ENCODE measurements at places on chromosomes 11 and 22.

GRCh38 chr11:20453657-20454316 is 66.3 kb downstream of the PRMT3 start:
- no peak for DNase-seq

- no peak for DNase-seq
Observed at GRCh38 chr11:13826505-13827278, 135.8 kb upstream of the SPON1 start.

DNA sequence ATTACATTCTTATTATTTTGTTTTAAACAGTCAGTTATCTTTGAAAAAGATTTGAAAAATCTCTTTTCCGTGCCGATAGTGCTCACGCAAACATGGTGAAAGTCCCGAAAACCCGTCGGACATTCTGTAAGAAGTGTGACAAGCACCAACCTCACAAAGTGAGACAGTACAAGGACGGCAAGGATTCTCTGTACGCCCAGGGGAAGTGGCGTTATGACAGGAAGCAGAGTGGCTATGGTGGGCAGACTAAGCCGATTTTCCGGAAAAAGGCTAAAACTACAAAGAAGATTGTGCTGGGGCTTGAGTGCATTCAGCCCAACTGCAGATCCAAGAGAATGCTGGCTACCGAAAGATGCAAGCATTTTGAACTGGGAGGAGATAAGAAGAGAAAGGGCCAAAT is 28.7 kb upstream of the CTSD start:
- DNase-seq, result no peak

DNA sequence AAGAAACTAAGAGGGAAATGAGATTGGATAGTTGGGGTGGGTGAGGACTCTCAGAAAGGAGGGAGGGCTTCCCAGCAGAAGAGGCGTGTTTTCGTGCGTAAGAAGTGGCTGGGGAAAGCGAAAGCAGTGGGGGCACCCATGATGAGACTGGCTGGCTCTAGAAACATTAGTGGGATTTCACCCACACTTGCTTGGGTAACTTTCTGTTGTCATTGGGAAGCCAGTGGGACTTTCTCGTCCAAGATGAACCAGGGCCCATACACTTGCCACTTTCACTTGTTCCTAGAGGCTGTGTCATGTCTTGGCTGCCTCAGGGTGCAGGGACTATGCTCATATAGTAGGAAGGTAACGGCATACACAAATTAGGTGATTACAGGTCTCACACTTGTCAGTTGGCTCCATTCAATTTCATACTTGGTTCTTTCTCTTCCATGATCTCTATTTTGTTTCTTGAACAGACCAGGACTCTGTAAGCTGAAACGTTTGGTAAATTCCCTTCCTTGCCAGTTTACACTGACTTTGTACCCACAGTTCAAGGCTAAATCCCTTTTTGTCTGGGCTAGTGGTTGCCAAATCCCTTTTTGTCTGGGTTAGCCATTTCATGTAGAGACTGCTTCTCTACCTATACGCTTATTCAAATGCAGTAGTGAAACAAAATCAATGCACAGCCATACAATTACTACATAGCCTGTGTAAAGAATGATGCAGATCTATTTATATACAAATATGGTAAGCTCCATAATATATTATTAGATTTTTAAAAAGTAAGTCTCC is 42.0 kb upstream of the CXCR5 start:
- DNase-seq, result no peak

DNA sequence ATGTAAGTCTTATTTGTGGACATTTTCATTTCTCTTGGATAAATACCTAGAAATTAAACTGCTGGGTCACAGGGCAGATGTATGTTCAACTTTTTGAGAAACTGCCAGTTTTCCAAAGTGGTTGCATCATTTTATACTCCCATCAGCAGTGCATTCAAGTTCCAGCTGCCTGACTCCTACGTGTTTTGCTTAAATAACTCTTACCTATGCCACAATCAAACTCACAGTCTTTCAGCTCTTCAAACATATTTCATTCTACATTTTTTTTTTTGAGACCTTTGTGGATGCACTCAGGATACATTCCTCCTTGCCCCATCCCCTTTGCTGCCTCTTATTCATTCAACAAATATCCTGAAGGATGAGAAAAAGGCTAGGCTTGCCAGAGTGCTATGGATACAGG is 9.2 kb downstream of the TCF20 start:
- DNase-seq, result no peak

GRCh38 chr22:29288837-29289236 is 17.6 kb upstream of the GAS2L1 start:
- no peak for DNase-seq

GRCh38 chr22:17980638-17981051 is 43.7 kb downstream of the MICAL3 start:
- DNase-seq, result peak; percentile 50

- no peak for DNase-seq
Observed at GRCh38 chr11:64206457-64207255, at the start of gene FERMT3. Gene FERMT3 (plus strand): TSS chr11:64206721. CDS start chr11:64207365, 644 bp downstream.

DNA sequence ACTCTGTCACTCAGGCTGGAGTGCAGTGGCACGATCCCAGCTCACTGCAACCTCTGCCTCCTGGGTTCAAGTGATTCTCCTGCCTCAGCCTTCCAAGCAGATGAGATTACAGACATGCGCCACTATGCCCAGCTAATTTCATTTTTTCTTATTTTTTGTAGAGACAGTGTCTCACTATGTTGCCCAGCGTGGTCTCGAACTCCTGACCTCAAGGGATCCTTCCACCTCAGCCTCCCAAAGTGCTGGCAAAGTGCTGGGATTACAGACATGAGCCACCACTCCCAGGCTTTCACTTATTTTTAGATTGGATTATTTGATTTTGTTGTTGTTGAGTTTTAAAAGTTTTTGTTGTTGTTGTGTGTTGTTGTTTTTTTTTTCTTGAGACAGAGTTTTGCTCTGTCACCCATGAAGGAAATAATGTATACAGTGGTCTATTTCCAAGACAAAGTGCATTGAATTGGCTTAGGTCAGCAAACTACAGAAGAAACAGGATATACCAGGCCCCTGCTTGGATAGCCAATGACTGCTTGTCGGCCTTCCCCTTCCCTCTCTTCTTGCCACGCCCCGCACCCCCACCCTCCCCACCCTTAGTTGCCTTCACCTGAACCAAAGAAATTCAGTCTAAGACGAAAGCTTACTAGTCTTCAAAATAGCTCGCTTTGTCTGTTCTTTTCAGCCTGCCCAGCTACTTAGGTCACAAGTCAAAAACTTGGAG is 91.8 kb upstream of the CLDN5 start:
- DNase-seq, result no peak

GRCh38 chr11:127109796-127110480 is 109.4 kb upstream of the KIRREL3 start:
- DNase-seq, result no peak

- peak; percentile 78 for DNase-seq
Observed at GRCh38 chr11:120985718-120986569, 38.0 kb upstream of the TBCEL start.

- no peak for DNase-seq
Observed at GRCh38 chr11:19836666-19837065, 124.0 kb downstream of the NAV2 start.

DNA sequence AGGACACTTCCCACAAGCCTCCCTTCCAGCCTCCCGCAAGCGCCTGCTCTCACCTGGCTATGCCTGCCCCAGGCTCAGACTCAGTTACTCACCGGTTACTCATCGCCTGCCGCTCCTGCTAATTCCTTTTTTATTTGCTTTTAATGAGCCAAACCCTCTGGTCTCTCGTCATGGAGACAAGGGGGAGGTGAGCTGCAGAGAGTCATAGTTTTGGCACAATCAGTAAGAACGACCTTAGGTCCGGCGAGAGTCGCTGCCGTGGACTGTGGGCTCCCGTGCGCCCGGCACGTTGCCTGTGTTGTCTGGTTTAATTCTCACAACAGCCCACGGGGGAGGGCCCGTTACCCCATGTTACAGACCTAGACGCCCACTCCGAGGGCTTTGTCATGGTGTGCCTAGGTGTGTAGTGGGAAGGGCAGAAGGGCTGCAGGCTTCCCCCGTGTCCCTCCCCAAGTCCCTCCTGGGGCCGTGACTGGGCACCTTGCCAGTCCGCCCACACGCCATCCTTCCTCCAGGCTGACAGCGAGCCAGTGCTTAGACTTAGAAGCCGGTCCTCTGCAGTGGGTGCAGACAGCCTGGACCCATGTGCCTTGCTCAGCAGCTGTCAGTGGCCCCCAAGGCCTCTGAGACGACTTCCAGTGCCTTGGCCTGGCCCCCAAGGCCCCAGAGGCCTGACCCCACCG is 42.2 kb downstream of the WNT7B start:
- no peak for DNase-seq

- DNase-seq, result no peak
Observed at GRCh38 chr11:44178381-44178780, 82.9 kb downstream of the EXT2 start.

DNA sequence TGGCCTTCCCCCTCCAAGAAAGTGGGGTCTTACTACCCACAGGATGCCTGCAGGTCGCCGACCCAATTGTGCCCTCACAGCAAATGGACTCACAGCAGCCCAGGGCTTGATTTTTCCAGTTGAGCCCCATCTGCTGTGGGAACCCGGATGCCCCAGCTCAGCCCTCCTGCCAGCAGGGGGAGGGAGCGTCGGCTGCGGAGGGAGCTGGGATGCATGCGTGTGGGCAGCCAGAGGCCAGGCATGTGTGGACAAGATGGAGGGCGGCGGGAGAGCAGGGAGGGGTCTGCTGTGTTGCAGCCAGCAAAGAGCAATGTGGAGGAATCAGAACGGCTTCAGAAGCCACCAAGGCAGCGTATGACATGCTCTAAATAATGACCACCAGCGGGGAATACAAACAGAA is 41.0 kb upstream of the EIF3D start:
- peak; percentile 70 for DNase-seq

- no peak for DNase-seq
Observed at GRCh38 chr11:116873381-116873780, 36.0 kb upstream of the APOA1 start.

DNA sequence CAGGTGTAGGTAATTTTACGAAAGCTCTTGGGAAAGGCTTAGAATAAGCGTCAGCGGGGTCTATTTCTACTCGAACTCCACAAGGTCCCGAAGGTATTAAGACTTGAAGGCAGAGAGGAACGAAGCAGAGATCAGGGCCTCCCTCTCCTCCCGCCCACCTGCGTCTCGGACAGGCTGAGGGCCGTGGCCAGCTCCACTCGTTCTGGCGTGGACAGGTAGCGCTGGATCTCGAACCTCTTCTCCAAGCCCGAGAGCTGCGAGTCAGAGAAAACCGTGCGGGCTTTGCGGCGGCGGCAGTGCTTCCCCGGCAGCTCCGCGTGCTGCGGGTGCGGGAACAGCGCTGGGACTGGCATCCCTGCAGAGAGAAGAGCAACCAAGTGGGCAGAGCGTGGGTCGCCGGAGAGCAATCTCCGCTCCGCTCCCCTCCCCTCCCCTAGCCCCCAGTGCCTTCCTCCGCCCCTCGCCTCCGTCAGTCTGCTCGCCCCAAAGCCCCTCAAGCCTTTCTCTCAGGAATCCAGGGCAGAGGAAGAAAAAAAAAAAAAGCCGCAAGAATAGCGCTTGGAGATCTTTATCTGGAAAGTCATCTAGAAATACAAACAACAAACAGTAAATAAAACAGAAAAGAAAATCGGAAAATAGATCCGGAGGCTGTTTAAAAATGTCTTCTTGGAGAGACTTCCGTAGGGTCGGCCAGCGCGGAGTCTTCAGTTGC is 2.4 kb downstream of the BSX start:
- DNase-seq, result peak; percentile 47

DNA sequence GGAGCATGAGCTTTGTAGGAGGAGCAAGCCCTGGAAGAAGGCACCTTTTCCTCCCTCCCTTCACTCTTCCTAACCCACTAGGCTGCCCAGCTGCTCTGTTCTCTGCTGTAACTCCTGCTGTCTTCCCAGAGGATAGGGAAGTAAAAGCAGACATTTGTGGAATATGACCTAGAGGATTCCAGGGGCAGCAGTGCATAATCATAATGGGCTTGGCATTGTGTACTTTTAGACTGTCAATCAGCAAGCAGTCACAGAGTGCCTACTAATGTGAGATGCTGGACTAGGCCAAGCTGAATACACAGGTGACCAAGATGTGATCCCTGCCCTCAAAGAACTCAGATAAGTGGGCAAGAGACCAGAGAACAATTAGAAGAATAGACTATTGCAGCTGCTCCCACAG is 133.0 kb downstream of the NAV2 start:
- DNase-seq, result no peak

GRCh38 chr11:115766561-115766960 is 262.3 kb upstream of the CADM1 start:
- DNase-seq, result no peak

DNA sequence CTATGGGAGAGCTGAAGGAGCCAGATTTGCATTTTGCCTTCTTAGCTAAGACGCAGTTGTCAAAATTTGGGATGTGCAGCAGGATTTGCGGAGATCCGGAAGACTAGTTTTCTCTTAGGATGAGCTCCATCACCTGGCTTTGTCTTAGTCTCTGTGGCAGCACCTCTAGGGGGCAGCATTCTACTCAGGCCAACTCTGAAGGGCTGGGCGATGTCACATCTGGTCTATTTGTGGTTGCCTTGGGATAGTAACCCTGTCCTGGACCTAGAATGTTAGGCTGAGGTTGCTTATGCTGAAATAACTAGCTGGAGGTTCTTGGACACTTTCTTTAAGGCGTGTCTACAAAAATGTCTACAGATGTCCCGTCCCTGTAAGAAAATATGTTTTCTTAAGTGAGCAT is 116.2 kb downstream of the FAT3 start:
- DNase-seq, result peak; percentile 32

DNA sequence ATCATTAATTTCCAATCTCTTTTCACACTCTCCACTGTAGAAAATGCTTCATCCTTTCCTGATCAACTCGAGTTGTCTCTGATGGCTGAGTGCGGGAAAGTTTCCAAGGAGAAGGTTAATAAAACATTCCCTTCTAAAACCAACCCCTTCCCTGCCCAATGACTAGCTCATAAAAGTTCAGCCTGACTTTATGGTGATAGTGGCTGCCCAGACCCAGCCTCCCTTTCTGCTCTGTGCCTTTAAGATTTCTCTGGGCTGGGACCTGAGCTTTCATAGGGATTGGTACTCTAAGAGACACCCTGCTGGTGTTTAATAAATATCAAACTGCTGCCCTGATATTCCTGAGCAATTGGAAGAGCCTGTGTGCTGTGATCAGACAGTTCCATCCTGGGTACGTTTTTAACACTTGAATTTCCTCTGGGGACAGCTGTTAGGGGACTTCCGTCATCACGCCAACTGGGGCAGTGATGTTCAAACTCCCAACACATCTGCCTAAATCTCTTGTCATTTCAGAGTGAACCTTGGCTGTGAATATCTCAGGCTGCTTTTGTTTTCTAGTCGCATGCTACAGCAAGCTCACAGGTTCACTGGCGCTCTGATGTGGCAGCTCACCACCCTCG is 195.0 kb upstream of the KIRREL3 start:
- DNase-seq, result no peak

DNA sequence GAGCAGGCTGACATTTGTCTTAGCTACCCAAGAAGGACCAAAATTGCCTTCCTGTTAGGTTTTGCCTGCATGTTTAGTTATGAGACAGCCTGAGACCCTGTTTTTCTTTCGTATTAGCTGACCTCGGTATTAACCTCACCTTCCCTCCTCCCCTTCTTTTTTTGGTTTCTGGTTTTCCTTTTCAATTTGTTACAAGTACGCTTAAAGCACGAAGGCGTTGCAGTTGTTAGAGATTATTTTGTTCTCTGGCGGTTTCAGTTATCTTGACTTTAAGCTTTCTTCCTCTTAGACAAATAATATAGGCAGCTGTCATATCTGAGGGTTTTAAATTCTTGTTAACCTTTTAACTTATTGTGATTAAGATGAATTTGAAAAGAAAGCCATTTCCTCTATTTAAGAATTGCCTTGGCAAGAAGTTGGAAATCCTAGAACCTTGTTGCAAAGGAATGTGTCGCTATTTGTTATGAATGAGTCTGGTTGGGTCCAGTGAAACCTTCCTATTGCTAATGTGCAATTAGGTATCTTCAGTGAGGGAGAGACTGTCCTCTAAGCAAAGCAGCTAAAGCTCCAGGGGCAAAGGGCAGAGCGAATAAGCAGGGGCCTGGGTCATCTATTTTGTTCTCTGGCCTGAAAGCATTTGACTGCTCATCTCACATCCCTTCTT is 45.7 kb downstream of the PACS1 start:
- no peak for DNase-seq
